Effector memory CD4-positive, alpha-beta T cell (primary cell): ENCODE measurements at places on chromosomes 7 and 10.

DNA sequence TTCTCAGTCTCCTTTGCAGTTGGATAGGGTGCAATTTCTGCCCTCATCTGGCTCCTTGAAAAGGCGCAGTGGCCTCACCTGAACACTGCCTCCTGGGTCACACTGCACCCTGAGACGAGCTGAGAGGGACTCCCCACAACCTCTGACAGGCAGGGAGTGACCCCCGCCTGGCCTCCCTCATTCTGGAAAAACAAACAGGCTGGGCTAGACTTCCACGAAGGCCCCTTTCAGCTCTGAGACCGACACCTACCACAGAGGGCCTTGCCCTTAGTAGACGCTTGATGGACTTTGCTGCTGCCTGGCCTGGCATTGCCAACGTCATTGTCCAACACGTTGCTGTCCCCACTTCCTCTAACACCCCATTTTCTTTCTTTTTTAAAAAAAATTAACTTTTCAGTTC is 8.6 kb downstream of the FAM241B start:
- DNase-seq, result no peak

DNA sequence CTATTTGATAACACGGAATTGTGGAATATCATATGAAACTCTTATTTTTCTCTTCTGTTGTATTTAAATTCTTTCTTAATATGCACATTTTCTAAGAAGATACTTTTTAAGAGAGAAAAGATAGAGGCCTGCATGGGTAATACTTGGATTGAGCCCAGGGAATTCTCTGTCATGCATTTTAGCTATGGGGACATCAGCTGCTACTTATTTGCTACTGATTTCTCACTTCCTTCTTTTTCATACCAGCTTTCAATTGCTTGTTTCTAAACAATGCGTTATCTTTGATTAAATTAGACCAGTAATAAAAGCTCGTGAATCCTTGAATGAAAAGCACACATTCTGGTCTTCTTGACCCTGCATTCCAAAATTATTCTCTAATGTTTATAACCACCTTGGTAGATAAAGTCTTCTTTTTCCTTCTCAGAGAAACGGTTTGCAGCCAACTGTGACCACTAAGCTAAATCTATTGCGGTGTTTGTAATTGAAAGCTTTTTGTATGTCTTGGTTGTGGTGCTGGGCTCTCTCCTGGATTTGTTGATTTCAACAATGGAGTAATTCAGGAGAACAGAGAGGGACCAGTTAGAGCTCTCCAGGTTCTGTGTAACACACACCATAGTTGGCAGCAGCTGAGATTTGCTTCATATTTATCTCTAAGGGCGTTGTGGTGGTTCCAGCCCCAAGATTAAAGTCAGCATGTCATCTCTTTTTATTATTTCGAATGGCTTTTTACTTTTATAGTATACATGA is 139.3 kb downstream of the PPP1R9A start:
- no peak for DNase-seq

- no peak for DNase-seq
These were observed 61.2 kb upstream of the LRRN3 start for GRCh38 chr7:111029574-111030251.

- no peak for DNase-seq
These were observed 11.2 kb upstream of the WIPF3 start for GRCh38 chr7:29794959-29795629.

GRCh38 chr10:58511765-58512490 is 744 bp upstream of the BICC1 start:
- DNase-seq, result no peak

DNA sequence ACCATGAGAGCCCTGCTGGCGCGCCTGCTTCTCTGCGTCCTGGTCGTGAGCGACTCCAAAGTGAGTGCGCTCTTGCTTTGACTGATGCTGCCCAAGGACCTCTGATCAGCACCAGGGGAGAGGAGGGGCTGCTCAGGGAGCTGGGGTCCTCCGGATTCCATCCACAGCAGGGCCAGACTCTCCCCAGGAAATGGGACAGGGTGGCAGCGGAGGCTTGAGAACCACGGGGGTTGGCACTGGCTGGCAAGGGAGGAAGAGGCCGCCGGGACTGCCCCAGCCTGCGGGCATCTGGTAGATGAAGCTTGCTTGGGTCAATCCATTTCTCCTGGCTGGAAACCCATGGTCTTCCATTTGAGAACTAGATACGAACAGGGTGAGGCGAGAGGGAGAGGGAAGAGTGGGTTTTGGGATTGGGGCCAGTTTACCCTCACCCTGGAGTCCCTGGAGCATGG is 647 bp downstream of the PLAU start:
- no peak for DNase-seq

DNA sequence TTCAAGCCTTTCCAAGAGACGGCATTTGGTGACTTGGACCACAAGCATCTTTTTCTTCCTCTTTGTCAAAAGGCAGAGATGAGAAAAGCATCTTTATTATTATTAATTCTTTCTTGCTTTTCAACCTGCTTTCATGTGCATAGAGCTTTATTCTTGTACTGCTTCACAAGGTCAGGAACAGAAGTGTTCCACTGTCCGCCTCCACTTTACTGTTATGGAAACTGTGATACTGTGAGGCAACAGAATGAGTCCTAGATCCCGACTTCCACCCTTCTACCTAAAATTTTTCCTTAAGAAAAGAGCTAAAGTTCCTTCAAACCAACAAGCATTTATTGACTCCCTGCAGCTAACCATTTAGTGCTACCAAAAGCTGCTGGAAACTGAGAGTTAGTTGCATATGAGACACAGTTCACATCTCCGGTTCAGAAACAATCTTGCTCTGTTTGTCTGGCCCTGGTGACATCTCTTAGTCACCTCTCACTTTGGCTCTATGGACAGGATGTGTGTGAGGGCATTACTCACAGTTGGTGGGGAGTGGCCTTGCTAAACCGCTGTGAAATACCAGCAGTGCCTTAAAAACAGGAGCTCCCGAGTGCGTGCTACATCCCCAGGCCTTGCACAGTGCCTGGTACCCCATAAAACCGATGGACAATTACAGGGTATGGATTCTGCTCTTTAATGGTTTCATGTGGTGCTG is 77.1 kb upstream of the TRIL start:
- no peak for DNase-seq

DNA sequence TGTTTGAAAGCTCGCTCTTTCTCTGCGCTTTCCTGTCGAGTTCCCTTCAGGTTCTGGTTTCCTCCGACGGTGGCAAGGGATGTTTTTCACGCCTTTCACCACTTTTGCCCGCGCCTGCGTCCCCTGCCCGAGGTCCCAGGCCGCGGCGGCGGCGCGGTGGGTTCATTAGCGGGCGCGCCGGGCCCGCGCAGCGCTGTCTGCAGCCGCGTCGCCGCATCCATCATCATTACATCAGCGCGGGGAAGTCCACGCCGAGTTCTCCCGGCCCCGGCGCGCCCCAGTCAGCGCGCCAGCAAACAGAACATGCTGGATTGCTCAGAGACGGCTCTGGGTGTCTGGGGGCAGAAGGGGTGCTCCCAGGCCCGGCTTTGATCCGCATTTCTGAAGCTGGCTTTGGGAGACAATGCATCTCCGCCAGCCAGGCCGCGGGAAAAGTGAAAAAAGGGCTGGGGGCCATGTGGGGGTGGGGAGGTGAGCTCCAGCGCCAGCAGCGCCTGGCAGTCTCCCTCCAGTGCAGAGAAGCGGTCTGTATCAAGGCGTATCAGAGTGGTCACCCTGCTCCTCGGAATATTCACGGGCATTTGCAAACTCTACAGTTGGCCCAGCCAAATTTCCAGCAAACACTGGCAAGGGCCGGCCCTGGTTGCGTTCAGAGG is 8.9 kb downstream of the GLI3 start:
- no peak for DNase-seq

DNA sequence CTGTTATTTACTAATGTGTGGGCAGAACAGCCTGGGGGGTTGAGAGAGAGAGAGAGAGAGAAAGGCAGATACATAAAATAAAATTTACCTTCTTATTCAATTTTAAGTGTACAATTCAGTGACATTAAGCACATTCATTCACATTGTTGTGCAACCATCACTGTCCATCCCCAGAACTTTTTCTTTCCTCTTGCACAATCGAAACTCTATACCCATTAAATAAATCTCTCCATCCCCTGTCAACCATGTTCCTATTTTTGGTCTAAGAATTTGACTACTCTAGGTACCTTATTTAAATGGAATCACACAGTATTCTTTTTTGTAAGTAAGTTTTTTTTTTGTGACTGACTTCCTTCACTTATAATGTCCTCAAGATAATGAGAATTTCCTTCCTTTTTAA is 181.6 kb downstream of the SND1 start:
- no peak for DNase-seq

GRCh38 chr7:82050792-82051191 is 280.9 kb upstream of the HGF start:
- DNase-seq, result no peak

DNA sequence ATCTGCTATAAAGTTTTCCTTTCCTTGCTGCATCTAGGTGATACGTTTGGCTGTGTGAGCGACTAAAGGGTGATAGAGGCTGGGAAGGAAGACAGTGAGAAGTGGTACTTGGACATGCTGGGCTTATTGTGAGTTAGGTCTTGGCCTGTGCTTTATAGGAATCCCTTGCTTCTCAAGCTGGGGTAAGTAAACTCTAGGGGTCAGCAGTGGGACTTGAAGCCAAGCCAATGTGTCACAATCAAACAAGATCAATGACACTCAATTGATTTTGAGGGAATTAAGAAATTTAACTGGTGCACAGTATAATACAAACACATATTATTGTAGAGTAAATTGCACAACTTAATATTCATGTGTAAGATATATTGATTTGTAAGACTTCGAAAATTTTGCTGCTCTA is 155.8 kb upstream of the AOAH start:
- no peak for DNase-seq

GRCh38 chr10:47247148-47248059 is 52.6 kb upstream of the GDF10 start:
- DNase-seq, result no peak

GRCh38 chr10:80081801-80082750 is 3.6 kb downstream of the TMEM254 start:
- DNase-seq, result no peak

- DNase-seq, result no peak
These were observed 4.7 kb upstream of the ENTPD7 start for GRCh38 chr10:99654390-99655175.

GRCh38 chr7:120373174-120373573 is 100.2 kb downstream of the KCND2 start:
- DNase-seq, result no peak

DNA sequence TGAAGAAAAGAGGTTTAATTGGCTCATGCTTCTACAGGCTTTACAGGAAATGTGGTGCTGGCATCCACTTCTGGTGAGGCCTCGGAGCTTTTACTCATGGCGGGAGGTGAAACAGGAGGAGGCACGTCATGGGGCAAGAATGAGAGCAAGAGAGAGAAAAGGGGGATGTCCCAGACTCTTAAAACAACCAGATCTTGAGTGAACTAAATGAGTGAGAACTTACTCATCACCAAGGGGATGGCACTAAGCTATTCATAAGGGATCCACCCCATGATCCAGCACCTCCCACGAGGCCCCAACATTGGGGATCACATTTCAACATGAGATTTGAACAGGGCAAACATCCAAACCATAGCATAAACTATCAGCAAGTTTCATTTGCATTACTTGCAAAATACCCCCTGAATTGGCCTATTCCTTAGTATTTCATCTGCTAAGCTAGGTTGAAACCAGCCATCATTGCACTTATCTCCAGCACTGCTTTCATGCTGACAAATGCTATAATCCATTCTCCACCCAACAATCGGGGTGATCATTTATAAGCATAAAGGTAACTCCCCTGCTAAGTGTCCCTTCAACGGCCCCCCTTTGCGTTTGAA is 179.0 kb downstream of the NOC3L start:
- DNase-seq, result no peak

DNA sequence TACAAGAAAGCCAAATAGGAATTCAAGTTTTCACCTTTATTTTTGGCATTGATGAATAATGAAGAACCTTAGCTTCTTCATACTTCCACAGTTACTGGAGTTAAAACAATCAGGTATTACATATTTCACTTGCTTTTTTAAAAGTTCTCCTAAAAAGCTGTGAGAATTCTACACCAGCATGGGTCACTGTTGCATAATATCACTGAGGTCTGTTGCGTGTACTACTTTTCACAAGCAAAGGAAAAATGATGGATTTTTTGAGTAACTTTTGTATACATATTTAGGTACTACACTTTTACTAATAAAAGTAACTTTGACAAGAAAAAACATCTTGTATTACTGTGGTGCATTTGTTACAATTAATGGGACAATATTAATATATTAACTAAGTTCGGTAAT is 15.2 kb downstream of the FAM24B start:
- DNase-seq, result no peak
